Stimulated activated CD8-positive, alpha-beta memory T cell treated with anti-CD3 and anti-CD28 coated beads, Interleukin-7, amount 100 ng/mL, for 1 hour (primary cell): ENCODE measurements at places on chromosomes 6 and 20.

- no peak for DNase-seq
These were observed 10.1 kb downstream of the SMIM28 start for GRCh38 chr6:138387577-138388368.

- DNase-seq = no peak
These were observed 126.3 kb downstream of the HIVEP1 start for GRCh38 chr6:12138381-12138780.

- DNase-seq = no peak
These were observed 33.9 kb downstream of the ITPR3 start for GRCh38 chr6:33654831-33655554.

GRCh38 chr6:44721954-44722578 is 334.6 kb downstream of the CDC5L start:
- DNase-seq = no peak

GRCh38 chr6:166433096-166433495 is 50.4 kb upstream of the MPC1 start:
- DNase-seq = no peak
